ENCODE measurements at places on chromosomes 2 and 18. TPM values are rescaled to one million over a fixed set of nuclear protein-coding genes. Genes with fewer than 3 reads are reported as not detected.

FAM210A gene
- total RNA-seq, result 59.6 TPM

PPP1R1C gene
- total RNA-seq, result 2.5 TPM

BOLL gene
- total RNA-seq, result 2.8 TPM

GLI2 gene
- total RNA-seq, result 6.9 TPM

WDR35 gene
- 14.0 TPM for total RNA-seq

TRIM43 gene
- not detected for total RNA-seq

DIS3L2 gene
- 34.7 TPM for total RNA-seq

Measured in tongue (tissue), 3 donors.